ENCODE measurements at places on chromosomes 12 and 14.

DNA sequence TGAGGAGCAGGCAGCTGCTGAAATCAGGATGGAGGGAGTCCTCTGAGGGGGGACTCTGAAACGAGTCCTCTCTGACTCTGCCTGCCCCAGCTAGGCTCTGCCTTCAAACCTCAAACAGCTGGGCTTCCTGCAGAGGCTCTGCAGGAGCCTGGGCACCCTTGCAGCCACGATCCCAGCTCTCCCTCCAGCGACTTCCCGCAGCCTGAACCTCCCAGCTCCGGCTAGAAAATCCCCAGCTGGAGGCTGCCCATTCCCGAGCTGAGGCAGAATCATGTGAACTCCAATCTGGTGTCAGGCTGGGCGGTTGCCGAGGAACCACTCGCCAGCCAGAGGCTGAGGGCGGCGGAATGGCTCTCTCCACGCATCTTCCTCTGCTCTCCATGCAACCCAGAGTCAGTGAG is at the start of gene GPR68:
Gene GPR68, minus strand, starts transcription at position 204 of the 401 bp plus-strand sequence. CDS start 9,654 bp downstream, outside the sequence.
- no peak for DNase-seq

GRCh38 chr12:76883151-76883550 is 4.3 kb upstream of the CSRP2 start:
- DNase-seq, result no peak

- no peak for DNase-seq
Measured at GRCh38 chr14:76375947-76376404, at the start of gene ESRRB. TSS of gene ESRRB (plus strand) at chr14:76376137. CDS start at chr14:76376402, 265 bp downstream.

DNA sequence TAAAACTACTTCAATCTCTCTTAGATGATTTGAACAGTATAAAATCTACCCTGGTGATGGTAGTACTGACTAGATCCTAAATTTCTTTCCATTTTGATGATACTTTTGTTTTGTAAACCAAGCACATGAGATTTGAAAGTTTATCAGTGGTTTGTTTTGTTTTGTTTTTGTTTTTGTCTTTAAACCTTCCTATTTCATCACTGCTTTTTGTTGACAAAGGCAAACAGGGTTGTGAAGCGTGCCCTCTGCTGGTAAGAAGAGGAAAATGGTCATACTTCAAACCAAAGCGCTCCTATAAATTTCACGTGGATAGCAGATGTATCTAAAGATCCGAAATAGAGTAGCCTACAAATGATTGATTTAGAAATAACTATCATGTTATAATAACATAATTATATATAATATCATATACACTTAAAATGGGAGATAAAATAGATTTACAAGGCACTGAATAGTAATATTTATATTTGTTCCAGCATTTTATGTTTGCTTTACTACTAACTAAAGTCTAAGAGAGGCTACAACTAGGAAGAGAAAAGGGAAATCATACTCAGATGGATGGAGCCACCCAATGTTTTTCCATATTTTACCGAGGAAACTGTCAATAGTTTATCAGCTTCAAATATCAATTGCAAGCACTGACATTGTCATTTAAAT is 254.0 kb upstream of the USP15 start:
- peak; percentile 9 for DNase-seq

DNA sequence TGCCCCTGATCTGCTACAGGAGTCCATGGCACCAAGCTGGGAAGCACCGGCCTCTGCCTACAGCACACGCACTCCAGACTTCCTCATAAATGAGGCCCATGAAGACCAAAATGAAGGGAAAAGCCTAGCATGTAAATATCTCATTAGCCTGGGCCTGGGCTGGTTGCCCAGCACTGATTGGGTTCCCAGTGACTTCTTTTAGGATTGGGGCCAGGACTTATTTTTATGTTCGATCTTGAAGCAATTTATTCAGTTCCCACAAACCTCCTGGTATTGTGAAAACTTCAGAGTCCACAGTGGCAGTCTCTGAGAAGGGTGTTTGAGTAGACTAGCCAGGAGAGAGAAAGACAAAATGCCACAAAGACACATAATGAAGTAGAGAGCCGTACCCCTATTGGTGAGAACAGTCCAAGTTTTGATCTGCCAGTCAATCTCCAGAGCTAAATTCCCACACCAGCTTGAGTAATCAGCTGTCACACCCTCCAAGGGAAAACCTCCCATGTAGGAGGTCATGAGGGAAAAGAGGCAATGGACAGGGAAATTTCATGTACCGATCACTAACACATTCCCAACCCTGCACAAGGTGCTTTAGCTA is 78.2 kb downstream of the PHLDA1 start:
- peak; percentile 34 for DNase-seq

DNA sequence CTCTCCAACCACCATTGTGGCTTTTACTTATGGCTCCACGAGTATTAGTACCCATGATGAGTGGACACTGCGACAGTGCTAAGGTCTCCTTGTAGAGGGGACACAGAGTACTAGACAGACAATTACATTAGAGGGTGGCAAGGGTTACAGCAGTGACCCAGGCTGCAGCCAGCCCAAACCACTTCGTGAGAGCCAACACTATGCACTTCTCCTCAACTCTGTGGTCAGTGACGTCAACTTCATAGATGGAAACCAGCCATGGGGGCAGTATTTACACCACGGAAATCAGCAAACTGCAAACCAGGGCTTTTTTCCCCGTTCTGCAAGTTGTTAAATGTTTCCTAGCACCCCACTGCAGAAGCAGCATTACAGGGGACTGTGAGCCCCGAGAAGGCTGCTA is 61.6 kb upstream of the ZFP36L1 start:
- no peak for DNase-seq

DNA sequence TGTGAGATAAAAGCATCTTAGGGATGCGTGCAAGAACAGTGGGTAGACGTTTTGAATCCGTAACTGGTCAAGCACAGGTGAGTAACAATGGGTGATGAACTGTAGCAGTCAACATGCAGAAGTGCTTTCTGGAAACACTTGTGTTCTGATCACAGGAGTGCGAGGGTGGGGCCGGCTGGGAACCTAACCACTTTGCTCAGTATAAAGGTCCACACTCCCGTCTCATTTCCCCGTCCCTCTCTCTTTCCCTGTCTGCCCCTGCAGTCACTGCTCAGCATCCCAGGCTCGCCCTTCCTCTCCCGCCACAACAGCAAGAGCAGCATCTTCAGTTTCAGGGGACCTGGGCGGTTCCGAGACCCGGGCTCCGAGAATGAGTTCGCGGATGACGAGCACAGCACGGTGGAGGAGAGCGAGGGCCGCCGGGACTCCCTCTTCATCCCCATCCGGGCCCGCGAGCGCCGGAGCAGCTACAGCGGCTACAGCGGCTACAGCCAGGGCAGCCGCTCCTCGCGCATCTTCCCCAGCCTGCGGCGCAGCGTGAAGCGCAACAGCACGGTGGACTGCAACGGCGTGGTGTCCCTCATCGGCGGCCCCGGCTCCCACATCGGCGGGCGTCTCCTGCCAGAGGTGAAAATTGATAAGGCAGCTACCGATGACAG is 127.1 kb downstream of the FIGNL2 start:
- DNase-seq, result no peak

DNA sequence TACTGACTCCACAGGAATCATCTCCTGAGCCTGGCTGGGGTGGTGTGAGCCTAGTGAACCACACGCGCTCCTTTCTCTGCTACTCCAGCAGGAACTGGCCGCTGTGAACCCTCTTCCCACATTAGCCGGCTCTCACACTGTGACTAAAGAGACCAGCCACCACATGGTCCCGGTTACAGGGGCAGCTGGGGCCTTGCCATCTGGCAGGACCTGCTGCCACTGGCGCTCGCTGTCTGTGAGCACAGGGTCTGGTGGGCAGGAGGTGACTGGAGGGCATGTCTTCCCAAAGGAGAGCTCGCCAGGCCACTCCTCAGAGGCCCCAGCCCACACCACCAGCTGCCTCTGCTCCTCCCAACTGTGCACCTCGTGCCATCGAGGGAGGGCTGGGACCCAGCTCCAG is 99.3 kb downstream of the SINHCAF start:
- no peak for DNase-seq

GRCh38 chr12:18079541-18080246 is 10.3 kb downstream of the RERGL start:
- no peak for DNase-seq

DNA sequence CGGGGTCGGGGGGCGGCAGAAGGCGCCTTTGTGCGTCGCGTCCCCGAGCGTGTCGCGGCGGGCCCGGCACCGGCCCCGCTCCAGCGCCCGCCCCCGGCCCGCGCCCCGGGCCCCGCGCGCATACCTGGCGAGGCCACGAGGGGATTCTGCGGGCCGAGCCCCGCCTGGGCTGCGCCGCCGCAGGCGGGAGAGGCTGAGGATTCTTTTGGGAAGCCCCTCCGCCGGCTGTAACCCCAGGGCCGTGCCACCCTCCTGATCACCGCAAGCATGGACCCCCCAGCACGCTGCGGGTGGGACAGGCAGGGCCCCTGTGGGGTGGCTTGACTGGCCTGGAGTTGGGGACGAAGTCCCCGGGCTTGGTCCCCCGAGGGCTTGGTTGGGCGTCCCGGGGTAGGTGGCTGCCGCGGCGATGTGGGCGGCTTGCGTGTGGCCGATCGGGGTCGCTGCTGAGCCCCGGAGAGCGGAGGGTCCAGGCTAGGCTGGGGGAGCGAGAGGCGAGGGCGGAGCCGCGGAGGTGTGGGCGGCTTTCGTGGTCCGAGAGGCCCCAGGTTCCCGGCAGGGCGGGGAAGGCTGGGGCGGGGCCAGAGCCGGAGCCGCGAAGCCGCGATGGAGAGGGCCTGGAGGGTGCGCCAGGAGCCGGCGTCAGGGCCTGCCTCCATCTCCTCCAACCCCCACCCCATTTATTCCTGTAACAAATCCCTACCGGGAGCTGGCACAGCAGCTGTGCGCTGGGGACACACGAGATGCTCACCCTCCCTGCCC is 28.4 kb upstream of the GPR132 start:
- DNase-seq, result no peak

All from astrocyte of the cerebellum (primary cell).